NCI-H1092 (cell line): ENCODE measurements at places on chromosomes 2 and 18.

GRCh38 chr2:69456950-69457445 lies 19.8 kb upstream of the NFU1 start:
- no peak for DNase-seq

DNA sequence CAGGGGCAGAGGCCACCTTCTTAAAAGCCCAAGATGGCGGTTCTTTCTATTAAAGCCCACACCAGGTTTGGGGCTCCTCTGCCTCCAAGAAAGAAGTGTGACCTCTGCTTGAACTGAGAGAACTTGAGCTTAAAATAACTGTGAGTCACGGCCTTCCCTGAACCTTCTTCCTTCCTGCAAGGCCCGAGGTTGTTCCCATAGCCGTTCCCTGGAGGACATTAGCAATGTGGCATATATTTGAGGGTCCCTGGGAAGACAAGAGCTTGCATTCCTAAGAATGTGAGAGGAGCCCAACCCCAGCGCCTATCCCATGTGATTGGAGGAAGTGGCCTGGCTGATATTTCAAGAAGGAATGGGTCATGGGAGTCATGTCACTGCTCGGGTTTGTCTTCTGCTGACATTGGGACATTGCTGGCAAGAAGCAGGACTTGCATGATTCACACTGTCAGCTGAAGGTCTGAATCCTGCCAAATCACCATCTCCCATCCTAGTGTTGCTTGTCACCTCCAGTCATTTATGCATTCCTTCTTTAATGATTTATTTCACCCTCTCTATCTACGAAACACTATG lies 168.1 kb downstream of the TRIB2 start:
- no peak for DNase-seq

DNA sequence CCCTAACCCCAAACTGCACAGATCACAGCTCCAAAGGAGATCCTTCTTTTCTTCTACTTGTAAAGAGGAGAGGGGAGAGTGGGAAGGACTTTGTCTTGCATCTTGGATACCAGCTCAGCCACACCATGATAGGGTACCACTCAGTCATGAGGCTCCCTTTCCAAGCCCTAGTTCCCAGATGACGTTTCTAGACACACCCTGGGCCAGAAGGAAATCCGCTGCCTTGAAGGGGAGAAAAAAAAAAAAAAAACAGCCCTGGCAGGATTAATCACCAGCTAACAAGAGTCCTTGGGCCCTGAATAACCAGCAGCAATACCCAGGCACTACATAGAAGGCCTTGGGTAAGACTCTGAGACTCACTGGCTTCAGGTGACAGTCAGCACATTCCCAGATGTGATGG lies 36.9 kb downstream of the ST8SIA3 start:
- no peak for DNase-seq

- DNase-seq, result no peak
Observed at GRCh38 chr2:196286821-196287220, 115.4 kb upstream of the STK17B start.

DNA sequence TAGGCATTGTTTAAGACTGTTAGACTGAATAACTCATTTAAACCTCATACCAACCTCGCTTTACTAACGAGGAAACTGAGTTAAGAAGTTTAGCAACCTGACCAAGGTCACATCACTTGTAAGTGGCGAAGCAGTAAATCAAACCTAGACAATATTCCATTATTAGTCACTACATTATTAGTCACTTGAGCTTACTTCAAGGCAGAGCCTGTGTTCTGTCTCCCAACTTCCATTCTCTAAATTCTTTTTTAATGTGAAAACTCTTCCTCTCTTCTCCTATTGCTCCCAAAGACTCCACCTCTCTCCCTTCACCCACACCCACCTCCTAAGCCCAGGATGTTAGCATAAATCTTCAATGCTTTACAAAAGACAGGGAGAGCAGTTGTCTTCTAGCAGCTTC lies 156.5 kb downstream of the ARL6IP6 start:
- no peak for DNase-seq

- DNase-seq, result no peak
Observed at GRCh38 chr2:47560107-47560819, 157.3 kb downstream of the MSH2 start.

DNA sequence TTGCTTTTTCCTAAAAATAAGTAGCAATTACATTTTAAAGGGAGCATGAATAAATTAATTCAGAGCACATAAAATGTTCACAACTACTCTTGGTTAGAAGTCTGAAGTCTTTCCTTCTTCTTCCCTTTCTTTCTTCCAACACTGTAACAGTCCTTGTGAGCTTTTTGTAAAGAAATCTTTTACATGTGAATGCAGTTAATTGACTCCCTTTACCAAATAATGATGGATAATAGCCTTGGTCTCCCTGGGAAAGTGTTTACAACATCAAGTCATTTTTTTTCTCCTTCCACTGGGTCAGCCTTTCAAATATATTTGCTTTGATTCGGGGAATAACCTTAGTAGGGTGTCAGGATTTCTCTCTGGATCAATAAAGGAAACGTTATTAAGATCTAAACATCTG lies 39.1 kb downstream of the CALCRL start:
- DNase-seq, result no peak

DNA sequence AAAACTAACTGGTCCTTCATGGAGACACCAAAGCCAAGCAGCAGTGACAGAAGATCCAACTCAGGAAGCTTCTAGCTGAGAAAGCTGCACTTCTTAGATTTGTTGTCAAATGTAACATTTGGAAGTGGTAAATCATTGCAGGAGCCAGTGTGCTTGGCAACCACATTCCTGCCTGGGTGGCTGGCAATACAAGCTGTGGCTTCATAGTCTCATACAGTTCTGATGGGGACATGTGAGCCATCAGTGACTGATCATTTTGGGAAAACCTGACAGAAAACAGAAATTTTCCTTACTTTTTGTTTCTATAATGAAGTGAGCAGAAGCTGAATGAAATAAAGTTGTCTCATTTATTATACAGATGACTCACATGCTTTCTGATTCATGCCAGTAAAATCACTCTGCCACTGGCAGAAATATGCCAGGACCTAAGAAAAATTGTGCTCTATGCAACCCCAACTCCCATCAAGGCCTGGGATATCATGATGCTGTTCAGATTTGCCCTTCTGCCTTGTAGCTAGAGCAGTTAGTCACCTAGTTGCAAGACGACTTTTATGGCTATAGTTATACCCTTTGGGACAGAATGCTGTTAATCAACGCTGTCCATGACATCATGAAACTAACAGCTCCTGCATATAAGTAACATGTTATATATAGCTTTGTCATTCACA lies 508.1 kb downstream of the ADCYAP1 start:
- no peak for DNase-seq

GRCh38 chr2:206212673-206213513 lies 53.2 kb downstream of the EEF1B2 start:
- DNase-seq, result no peak

GRCh38 chr18:63819786-63820185 lies 44.6 kb downstream of the SERPINB7 start:
- no peak for DNase-seq

DNA sequence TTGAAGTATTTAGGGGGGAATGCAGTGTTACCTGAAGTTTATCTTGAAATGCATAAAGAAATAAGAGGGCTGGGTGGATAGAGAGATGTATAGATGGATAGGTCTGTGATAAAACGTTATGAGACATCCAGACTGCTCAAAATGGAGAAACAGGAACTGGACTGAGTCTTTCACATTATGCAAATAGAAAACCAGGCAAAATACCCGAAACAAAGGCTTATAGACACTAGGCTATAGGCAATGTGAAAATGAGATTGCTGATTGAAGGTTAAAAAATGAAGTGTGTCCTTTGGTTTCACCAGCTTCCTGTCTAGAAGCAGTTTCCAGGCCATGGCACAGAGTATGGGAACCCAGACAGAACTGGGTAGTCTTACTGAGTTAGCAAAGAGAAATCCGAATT lies 24.9 kb upstream of the SLC3A1 start:
- DNase-seq, result no peak

- peak; percentile 64 for DNase-seq
Observed at GRCh38 chr2:18976168-18976961, 382.1 kb downstream of the OSR1 start.

GRCh38 chr2:201357221-201357620 lies at the start of gene FLACC1:
FLACC1 (minus strand) TSS chr2:201357345; CDS start chr2:201351404, 5,941 bp downstream.
- no peak for DNase-seq

GRCh38 chr2:53865962-53866361 lies 6.2 kb upstream of the GPR75 start:
- DNase-seq, result no peak

DNA sequence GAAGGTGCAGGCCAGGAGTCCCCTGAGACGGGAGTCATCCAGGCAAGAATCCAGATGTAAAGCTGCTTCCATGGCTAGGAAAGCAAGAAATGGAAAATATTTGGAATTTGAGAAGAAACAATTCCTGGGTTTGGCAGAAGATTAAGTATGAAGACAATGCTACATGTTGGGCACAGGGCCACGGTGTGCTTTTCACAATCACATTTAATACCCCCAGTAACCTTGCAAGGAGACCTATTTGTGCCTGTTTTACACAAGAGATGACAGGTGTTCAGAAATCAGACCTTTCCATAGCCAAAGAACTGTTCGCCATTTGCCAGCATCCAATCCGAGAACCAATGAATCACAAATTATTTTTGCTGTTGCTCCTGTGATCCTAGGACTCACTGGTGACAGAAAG lies 50.5 kb downstream of the KCTD1 start:
- DNase-seq, result no peak

- DNase-seq, result no peak
Observed at GRCh38 chr2:17849275-17849674, 29.2 kb upstream of the KCNS3 start.

- DNase-seq, result no peak
Observed at GRCh38 chr2:148515976-148516375, 128.6 kb upstream of the EPC2 start.

DNA sequence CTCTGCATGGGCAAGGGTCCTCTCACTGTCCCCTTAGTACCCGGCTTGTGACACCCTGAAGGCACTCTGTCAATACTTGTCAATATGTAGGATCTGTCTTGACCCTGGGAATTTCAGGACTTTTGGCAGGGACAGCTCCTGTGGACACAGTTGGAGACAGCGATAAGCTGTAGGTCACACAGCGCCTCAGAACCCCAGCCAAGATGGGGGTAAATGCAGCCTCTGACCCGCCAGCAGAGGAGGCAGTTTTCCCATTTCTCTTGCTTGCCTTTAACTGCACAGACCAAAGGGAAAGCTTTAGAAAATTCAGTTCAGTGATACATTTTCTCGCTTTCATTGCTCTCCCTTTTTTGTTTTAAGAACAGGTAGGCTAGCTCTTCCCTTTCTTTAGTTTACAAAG lies 54.8 kb upstream of the KLHL29 start:
- DNase-seq, result no peak

DNA sequence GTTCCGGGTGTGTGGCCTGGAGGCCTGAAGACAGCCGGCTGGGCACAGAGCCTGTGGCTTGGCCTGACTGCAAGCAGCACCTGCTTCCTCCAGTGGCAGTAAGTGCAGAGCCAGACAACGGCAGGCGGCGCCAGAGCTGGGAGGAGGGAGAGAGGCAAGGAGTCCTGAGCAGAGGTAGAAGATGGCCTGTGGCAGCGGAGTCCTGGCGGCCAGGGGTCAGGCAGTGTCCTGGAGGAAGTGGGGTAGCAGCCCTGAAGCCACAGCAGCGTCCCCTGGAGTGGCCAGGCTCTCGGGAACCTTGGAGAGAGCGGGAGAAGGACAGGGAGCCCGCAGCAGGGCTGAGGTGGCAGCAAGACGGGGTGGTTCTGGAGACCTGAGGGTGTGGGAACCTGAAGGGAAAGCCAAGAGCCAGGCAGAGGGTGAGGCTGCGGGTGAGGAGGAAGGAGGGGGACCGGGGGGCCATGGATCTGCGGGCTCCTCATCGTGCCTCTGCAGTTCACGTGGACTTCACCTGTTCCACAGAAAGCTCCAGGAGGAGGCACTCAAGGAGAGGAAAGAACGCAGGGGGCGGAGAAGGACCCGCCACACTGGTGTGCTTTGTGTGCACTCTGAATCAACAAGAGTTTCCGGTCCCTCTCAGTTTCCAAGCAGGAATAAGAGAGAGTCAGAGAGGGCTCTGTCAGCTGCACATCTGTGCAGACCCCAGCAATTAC lies 85.9 kb downstream of the USP40 start:
- peak; percentile 43 for DNase-seq

GRCh38 chr2:160372585-160372984 lies 121.0 kb downstream of the RBMS1 start:
- no peak for DNase-seq

- DNase-seq, result no peak
Observed at GRCh38 chr2:10457846-10458598, 9.9 kb upstream of the ODC1 start.

- no peak for DNase-seq
Observed at GRCh38 chr2:135586148-135586547, 54.9 kb downstream of the R3HDM1 start.

DNA sequence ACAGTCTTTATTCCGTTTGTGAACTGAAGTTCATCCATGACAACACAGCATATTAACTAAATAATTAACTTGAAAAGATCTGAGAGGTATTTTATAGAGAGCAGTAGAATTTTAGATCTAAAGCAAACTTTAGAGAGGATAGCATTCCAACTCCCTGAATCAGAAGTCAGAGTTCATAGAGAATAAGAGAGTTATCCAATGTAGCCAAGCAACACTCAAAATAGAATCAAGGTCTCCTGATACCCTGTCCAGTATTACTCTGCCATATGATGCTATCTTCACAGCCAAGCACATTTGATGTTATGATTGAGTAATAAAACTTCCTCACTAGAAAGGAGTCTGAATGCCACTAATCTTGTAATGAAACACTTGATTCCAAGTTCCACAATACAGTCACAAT lies 55.5 kb downstream of the RIT2 start:
- DNase-seq, result no peak

GRCh38 chr2:168050377-168050776 lies 197.0 kb downstream of the STK39 start:
- no peak for DNase-seq

- no peak for DNase-seq
Observed at GRCh38 chr2:43123028-43123427, 103.4 kb downstream of the ZFP36L2 start.

- no peak for DNase-seq
Observed at GRCh38 chr2:186423481-186423880, 62.6 kb upstream of the ZC3H15 start.

- no peak for DNase-seq
Observed at GRCh38 chr2:3904061-3904460, 200.7 kb downstream of the DCDC2C start.

GRCh38 chr2:974054-974453 lies 23.4 kb downstream of the SNTG2 start:
- no peak for DNase-seq

GRCh38 chr18:28365411-28365831 lies 188.5 kb upstream of the CDH2 start:
- DNase-seq, result no peak

- DNase-seq, result no peak
Observed at GRCh38 chr2:31950946-31951562, 59.8 kb downstream of the MEMO1 start.

GRCh38 chr18:2610549-2610948 lies 39.2 kb downstream of the NDC80 start:
- no peak for DNase-seq

DNA sequence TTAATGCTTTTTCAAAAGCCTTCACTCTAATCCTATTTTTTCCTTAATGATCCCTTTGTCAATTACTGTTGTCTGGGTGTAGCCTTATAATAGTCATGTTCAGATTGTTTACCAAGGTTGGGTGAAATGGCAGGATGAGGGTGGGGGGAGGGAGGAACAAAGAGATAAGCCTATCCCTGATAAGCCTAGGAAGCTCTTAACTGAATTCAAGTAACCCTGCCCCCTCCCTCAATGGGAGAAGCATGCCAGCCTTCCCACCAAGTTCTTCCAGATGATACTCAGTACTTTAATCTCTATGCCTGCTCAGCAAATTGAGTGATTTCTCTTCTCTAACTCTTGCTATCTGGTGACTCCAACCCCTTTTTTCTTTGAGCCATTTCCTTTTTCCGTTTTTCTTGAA lies 180.3 kb upstream of the ETAA1 start:
- DNase-seq, result no peak
